ENCODE measurements at places on chromosomes 6 and 20.

GRCh38 chr6:47159763-47160162 is 117.6 kb upstream of the ADGRF1 start:
- no peak for DNase-seq

GRCh38 chr6:101572627-101573026 is 179.1 kb downstream of the GRIK2 start:
- DNase-seq: no peak

- no peak for DNase-seq
These were observed 11.6 kb downstream of the SLC9A8 start for GRCh38 chr20:49824206-49824605.

GRCh38 chr6:107546691-107547450 is 57.0 kb downstream of the SOBP start:
- no peak for DNase-seq

DNA sequence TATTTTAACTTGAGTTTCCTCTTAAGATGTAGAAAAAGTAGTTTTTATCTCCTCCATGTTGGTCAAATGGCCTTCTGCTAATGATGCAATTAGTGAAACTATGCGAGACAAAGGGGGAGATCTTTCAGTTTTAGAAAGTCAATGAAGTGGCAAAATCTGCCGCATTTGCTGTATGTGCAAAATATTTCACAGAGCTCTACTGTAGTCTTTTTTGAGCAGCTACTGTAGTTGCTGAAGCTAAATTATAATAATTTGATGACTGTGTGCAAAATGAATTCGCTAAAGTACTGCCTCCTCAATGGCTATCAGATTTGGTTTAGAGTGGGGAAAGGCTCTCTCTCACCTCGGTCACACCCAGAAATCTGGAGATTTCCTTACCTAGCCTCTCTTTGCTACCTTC is 267.6 kb upstream of the ZFP64 start:
- DNase-seq: no peak

- DNase-seq: no peak
These were observed 377.0 kb downstream of the BMP2 start for GRCh38 chr20:7144464-7144863.

- no peak for DNase-seq
These were observed 50.5 kb downstream of the CTNNBL1 start for GRCh38 chr20:37744347-37744746.

DNA sequence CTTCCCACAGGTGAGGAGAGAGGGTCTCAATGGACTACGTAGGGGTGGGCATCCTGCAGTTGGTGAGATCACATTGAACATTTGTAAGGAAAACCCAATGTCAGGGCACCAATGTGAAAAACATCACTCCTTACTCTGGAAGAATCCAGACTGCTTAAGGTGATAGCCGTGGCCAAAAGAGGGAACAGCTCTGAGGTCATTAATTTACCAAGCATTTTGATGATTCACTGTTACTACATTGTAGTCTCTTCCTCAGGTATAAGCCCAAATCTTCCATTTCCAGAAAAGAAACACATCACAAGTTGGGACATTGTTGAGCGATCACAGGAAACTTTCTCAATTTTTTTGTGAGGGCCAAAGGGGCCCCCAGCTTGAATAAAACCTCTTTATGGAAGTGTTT is 61.1 kb upstream of the SPTLC3 start:
- DNase-seq: no peak

- DNase-seq: no peak
These were observed 71.4 kb upstream of the TCF21 start for GRCh38 chr6:133817460-133818047.

DNA sequence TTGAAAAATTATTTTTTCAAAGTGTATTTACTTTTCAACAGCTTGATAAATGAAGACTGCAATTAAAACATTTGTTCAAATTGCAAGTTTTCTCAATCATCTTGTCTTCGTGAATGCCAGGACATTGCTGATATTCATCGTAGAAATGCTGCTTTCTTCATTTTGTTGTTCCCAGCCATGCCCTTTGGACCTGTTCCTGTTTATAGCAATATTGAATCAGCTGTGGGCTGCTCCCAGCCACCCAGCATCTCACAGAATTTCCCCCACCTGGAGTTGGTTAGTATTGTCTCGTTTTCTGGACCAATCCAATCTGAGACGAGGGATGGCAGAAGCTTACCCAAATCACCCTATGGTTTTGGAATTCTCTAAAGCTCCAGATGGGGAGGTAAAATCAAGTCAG is 40.8 kb downstream of the SLC22A2 start:
- DNase-seq: no peak

DNA sequence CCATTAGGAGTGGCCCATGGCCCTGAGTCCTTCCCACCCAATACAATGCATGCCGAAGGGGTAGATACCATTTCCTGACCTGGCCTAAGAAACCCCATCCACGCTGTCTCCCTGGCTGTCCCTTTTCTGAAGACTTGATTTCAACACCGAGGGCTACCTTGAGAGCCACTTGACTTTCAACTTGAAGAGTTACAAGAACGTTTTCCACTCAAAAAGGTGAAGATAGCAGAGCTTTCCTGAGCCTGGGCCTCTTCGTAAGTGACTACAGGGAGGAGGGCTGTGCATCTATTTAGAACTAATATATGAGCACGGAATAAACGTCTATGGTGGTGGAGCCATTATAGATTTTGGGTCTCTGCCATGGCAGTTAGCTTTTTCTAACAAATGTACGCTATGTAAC is 14.4 kb upstream of the PPP1R14C start:
- DNase-seq: no peak

DNA sequence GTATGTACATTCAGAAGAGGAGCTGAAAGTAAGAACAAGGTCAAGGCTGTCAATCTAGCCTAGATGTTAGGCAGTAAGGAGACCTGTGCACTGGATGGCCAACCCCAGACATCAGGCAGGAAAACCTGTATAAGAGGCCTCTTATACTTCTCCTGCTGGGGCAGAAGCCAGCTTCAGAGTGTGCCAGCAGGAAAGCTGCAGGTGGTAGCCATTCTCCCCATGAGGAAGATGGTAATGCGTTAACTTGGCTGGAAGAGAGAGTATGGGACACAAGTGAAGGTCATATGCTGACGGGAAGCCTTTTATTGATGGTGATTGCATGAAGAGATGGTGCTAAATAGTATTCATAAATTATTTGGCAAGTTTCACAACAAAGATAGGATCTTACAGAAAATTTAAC is 20.6 kb downstream of the NHLRC1 start:
- DNase-seq: no peak
